A549 treated with DMSO at 1 μM for 4 hours (cell line): ENCODE measurements at places on chromosomes 2 and 18. TPM values are rescaled to one million over a fixed set of nuclear protein-coding genes. Genes with fewer than 3 reads are reported as not detected.

METTL4 gene
- 4.4 to 6.8 TPM (median 6.4 TPM) in 5 replicates for total RNA-seq

KIF5C gene
- total RNA-seq: 0.29 to 0.60 TPM (median 0.36 TPM) in 5 replicates

CRYGC gene
- total RNA-seq: not detected in 5 replicates

CTAGE1 gene
- total RNA-seq: not detected in 5 replicates

HMSD gene
- 0.23 to 1.9 TPM (median 0.35 TPM) in 4 of 5 replicates, not detected in the other for total RNA-seq

CCDC141 gene
- total RNA-seq: not detected in 5 replicates

RGPD3 gene
- total RNA-seq: 0.12 to 0.28 TPM (median 0.16 TPM) in 5 replicates

MFF gene
- 107 to 119 TPM (median 114 TPM) in 5 replicates for total RNA-seq

PLEKHB2 gene
- 71.6 to 88.2 TPM (median 81.3 TPM) in 5 replicates for total RNA-seq

MOB1A gene
- 71.1 to 103 TPM (median 89.9 TPM) in 5 replicates for total RNA-seq

ZNF892 gene
- 0.23 to 0.93 TPM (median 0.56 TPM) in 5 replicates for total RNA-seq

LOXHD1 gene
- not detected in 5 replicates for total RNA-seq

UGT1A4 gene
- 0.07 TPM in 1 of 5 replicates, not detected in the others for total RNA-seq

WDPCP gene
- 3.6 to 4.4 TPM (median 3.7 TPM) in 5 replicates for total RNA-seq

ACOXL gene
- total RNA-seq: not detected in 5 replicates

ALPI gene
- total RNA-seq: 0.02 TPM in 1 of 5 replicates, not detected in the others

OR6B2 gene
- total RNA-seq: not detected in 5 replicates

RAPH1 gene
- total RNA-seq: 5.7 to 7.6 TPM (median 7.3 TPM) in 5 replicates

SIX3 gene
- total RNA-seq: 0.17 to 0.45 TPM (median 0.34 TPM) in 5 replicates

DLX1 gene
- total RNA-seq: 3.6 to 4.2 TPM (median 3.9 TPM) in 5 replicates

SERPINB3 gene
- 0.10 to 0.18 TPM (median 0.13 TPM) in 4 of 5 replicates, not detected in the other for total RNA-seq

VIT gene
- 0.05 TPM in 1 of 5 replicates, not detected in the others for total RNA-seq

CNDP1 gene
- not detected in 5 replicates for total RNA-seq

ARHGAP15 gene
- total RNA-seq: not detected in 5 replicates

ERBB4 gene
- not detected in 5 replicates for total RNA-seq

DSC3 gene
- total RNA-seq: 1.6 to 2.5 TPM (median 1.8 TPM) in 5 replicates

THOC1 gene
- total RNA-seq: 16.3 to 21.7 TPM (median 21.0 TPM) in 5 replicates

ABCB11 gene
- total RNA-seq: 0.01 to 0.03 TPM (median 0.02 TPM) in 3 of 5 replicates, not detected in the others

TFCP2L1 gene
- 0.78 to 0.94 TPM (median 0.89 TPM) in 5 replicates for total RNA-seq

RAD51AP2 gene
- total RNA-seq: not detected in 5 replicates

CHRND gene
- total RNA-seq: not detected in 5 replicates

SKOR2 gene
- not detected in 5 replicates for total RNA-seq

TMEM198 gene
- total RNA-seq: 0.54 to 1.3 TPM (median 0.95 TPM) in 5 replicates

INPP5D gene
- total RNA-seq: 0.38 to 1.0 TPM (median 0.70 TPM) in 5 replicates

YPEL5 gene
- 49.1 to 61.6 TPM (median 51.2 TPM) in 5 replicates for total RNA-seq

MIB1 gene
- total RNA-seq: 6.9 to 12.6 TPM (median 11.3 TPM) in 5 replicates

ACADL gene
- 0.03 to 0.14 TPM (median 0.08 TPM) in 3 of 5 replicates, not detected in the others for total RNA-seq

KYNU gene
- total RNA-seq: 304 to 362 TPM (median 328 TPM) in 5 replicates

VWC2L gene
- not detected in 5 replicates for total RNA-seq
